ENCODE measurements at places on chromosomes 5 and 9.

GRCh38 chr9:70581955-70582350 lies 167.5 kb upstream of the KLF9 start:
- no peak for DNase-seq

DNA sequence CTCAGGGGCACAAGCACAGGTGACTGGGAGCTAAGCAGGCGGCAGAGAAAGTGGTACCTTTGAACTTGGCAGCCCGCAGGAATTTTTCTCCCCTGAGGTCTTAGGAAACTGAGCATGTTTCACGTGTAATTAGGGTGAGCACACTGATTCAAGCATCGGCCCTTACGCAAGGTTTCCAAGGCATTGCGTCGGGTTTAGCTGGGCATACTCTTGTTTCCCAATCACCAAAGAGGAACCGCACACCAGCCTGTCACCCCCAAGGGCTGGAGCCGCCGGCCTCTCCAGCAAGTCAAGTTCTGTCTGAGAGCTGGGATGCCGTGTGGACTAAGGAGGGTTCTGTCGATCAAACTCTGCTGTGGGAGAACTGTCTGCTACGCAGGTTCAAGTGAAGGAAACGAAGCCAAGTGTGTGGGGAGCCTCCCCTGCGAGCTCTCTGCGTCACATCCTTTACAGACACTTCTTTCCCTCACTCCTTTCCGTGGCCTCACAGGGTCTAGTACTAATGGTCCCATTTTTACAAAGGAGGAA lies 53.0 kb downstream of the ERGIC1 start:
- no peak for DNase-seq

DNA sequence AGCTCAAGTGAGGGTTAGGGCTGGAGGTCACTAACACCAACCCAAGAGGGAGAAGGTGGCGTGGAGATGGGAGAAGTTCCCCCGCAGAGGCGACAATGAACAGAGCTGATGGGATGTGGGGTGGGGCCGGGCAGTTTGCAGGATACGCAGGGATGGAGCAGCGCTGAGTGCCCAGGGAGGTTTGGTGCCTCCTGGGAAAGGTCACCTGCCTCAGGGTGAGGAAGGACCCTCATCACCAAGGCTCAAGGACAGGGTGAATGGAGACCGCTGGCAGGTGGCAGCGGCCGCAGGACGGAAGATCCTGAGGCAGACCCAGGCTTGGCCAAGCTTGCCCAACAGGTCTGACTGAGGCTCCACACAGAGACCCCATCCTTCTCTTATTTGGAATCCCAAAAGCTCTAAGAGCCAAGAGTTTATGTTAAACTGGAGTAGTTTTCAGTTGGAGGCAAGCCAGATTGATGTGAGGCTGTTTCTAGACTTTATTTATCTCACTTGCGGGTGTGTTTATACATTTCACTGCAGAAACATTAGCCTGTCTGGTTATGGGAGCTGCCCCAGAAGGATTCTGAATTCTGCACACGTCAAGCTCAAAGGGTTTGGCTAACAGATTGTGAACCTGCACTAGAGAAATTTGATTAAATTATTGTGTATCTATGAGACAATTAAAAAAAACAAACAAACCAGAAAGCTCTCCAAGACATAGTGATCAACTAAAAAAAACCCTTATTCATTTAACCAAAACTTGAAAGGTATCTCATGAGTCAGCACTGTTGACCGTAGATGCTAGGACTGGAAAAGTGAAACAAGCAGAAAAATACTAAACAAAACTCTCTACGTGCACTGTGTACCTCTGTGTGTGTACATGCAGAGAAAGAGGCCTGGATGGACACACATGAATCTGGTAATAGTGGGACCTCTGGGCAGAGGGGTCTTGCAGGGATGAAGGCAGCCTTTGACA lies 146.2 kb upstream of the PHYKPL start:
- no peak for DNase-seq

DNA sequence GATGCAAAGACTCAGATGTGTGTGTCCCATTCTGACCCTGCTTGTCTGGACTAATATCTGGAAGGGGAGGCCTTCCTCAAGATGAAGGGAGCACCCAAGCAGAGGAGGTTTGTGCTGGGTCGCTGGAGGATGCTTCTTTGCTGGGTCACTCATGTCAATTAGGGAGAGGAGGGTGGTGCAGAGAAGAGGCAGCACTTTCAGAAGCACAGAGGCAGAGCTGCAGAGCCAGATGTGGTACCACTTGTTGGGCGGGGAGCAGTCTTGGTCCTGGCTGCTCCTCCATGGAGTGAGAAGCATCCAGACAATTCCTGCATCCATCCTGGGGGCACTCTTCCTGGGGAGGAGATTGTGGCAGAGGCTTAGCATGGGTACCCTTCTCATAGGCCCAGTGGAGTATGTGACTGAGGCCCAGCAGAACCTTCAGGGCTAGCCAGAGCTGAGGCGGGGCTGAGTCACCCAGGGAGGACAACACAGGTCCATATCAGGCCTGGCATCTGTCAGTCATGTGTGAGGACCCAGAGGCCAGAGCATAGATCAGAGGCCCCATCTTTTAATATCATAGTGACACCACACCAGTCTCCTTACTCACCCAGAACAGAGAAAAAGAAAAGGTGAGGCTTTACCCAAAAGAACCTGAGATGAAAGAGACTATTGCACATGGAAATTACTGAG lies 59.8 kb downstream of the TNFSF15 start:
- no peak for DNase-seq
